ENCODE measurements at places on chromosomes 16 and 17.
A peak's percentile ranks its signal among the peaks of the same experiment; 100 is the strongest.

GRCh38 chr16:9630119-9630518 is 538.7 kb downstream of the HAPSTR1 start:
- DNase-seq, result no peak

- no peak for DNase-seq
These were observed 993 bp downstream of the ERN1 start for GRCh38 chr17:64128787-64129514.

- no peak for DNase-seq
These were observed 87.0 kb downstream of the HELZ start for GRCh38 chr17:67157732-67158639.

DNA sequence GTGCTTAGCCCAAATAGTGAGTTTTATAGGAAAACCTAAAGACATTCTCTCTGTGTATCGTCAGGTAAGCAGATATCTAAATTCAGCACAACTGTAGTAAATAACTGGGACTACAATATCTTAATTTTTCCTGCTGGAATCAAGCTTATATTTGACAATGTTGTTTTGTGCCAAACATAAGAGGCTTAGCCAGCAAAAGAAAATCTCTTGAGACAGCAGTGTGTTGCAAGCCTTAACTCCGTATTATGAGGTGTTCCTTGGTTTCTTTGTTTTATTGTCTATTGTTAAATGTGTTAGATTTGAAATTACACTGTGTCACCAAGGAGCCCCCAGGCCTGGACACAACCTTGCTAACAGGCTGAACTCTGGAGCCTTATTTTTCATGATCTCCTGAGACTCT is 1570.6 kb upstream of the GOT2 start:
- no peak for DNase-seq

- peak; percentile 40 for DNase-seq
These were observed 128.5 kb downstream of the MRTFB start for GRCh38 chr16:14199624-14200023.

GRCh38 chr16:68366062-68366461 is 55.2 kb downstream of the PRMT7 start:
- no peak for DNase-seq

DNA sequence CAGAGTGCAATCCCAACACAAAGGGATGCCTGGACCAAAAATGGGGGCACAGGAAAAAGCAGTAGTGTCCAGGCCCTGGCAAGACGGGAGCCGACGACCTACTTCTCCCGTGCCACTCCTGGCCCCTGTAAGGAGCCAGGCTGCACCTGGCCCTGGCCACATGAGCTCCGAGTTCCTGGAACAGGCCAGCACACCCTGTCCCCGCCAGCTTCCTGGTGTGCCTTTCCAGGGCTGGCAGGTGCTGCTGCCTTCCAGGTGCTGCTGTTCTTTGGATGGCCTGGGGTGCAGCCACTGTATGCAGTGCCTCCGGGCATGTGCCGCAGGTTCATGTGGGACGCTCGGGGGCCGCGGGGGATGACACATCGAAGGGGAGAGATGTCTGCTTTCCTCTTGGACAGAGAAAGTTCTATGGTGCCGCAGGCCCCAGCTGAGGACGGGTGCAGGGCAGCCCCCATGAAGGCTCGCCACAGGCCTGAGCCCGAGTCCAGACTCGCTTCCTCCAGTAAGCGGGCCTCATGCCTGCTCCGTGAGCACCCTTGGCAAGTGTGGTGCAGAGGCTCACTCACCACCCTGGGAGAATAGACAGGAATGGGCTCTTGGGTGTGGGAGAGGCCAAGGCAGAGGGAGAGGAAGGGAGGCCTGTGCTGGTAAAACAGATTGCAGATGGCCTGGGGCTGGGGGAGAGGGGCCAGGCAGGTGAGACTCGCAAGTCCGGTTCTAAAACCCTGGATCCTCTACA is 54.7 kb upstream of the FASN start:
- no peak for DNase-seq

DNA sequence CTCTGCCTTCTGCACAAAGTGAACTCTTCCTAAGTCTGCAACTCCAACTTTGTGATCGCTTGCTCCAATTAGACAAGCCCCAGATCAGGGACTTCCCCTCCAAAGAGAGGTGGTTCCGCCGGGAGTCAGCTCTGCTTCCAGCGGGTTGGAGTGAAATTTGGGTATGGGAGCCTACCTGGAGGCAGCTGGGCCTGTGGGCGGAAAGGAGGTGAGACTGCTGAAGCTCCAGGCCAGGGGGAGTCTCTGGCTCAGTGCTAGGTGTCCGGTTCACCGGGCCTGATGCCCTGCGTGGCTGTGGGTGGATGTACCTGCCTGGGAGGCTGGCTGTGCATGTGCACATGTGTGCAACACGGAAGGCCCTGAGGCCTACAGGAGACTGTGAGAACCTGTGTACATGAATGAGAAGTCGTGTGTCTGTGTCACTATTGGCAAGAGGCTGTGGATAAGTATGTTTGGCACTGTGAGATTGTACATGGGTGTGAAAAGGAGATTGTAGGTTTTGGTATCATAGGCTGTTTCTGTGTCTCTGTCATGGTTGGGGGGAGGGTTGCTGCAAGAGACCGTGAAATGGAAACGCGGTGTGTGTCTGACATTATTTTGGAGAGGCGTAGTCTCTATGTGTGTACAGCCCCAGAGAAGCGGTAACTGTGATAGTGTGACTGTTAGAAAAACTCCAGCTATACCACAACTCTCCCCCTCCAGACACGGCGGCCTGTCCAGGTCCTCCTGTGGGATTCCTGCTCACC is 4.2 kb downstream of the LHX1 start:
- DNase-seq, result no peak

GRCh38 chr16:48158296-48158695 is 2.5 kb upstream of the ABCC12 start:
- peak; percentile 87 for DNase-seq

GRCh38 chr16:54957403-54958166 is 26.9 kb downstream of the IRX5 start:
- DNase-seq, result no peak

- no peak for DNase-seq
These were observed 1.1 kb upstream of the GNA13 start for GRCh38 chr17:65057531-65058090.

Data from astrocyte (in vitro differentiated cells and primary cell).